ENCODE measurements at places on chromosomes 6 and 20. TPM values are rescaled to one million over a fixed set of nuclear protein-coding genes. Genes with fewer than 3 reads are reported as not detected.

DNA sequence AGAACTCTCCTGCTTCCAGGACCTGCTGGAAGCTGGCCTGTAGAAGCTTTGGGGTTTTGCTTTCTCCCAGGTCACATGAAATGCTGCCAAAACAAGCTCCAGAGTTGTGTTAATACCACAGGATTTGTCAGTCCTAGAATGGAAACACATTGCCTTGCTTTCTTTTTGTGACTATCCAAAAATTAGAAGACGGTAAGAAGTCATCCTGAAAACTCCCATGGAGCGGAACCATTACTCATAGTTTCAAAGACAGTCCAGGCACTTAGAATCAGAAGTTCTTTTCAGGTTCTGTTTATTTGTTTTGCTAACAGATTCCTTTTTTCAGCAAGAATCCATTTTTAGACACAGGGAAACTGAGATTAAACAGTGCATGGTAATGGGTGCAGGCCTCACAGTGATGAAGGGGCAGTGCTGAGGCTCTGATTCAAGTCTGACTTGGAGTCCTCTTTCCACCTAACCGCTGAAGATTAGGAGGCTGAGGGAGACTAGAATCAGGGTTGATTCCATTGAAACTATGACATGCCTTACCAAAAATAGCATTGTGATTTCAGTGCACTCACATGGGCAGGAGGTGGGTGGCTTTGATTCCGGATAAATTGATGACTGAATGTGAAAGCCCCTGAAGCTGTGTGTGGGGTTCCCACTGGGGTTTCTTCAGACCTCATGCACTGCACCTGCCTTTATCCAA lies 72.2 kb upstream of the NAA20 start:
- no peak for DNase-seq

GRCh38 chr6:18501663-18502013 lies 114.5 kb downstream of the RNF144B start:
- DNase-seq = no peak

SLC26A8 gene
- not detected for total RNA-seq

ARMC2 gene
- 3.9 TPM for total RNA-seq

DNA sequence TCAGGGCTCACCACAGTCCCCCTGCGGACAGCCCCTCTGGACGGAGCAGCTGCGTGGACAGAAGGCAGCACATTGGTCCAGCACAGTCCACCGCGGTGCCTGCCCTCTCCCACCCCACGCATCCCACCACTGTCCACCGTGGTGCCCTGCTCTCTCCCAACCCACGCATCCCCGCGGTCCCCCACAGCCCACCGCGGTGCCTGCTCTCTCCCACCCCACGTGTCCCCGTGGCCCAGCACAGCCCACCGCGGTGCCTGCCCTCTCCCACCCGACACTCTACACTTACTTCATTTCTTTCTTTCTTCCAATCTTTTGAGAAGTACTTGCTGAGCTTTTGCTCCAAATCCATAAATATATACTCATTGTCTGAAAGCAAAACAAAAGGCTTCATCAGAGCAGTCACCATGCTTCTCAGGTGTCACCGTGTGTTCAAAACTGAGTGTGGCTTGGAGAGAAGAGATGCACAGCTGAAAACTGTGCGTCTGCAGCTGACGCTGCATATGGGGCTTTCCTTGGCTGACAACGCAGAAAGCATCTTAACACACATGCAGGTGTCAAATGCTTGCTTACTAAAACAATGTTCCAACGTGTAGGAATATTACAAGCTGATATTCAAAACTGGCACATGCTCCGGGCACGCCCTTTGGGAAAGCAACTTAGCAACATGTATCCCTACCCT lies 11.8 kb downstream of the FRMD1 start:
- no peak for DNase-seq

ZSCAN23 gene
- total RNA-seq = 1.1 TPM

APCDD1L gene
- not detected for total RNA-seq

DNA sequence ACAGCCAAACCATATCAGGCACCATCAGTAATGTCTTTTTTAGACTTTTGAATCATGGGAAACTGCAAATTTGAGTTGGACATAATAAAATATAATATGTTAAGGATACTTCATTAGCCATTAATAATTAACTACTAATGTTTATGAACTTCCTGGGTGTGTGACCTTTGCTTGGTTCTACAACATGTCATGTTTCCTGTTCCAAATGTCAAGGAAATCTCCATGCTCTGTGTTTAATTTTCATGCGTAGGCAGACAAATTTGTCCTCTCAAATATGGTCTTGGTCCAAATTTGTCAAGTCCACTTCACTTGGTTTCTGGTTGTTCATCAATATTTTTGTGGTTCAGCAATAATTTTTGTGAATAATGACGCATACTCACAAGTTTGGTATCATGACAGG lies 410.5 kb downstream of the BMP2 start:
- no peak for DNase-seq

DNA sequence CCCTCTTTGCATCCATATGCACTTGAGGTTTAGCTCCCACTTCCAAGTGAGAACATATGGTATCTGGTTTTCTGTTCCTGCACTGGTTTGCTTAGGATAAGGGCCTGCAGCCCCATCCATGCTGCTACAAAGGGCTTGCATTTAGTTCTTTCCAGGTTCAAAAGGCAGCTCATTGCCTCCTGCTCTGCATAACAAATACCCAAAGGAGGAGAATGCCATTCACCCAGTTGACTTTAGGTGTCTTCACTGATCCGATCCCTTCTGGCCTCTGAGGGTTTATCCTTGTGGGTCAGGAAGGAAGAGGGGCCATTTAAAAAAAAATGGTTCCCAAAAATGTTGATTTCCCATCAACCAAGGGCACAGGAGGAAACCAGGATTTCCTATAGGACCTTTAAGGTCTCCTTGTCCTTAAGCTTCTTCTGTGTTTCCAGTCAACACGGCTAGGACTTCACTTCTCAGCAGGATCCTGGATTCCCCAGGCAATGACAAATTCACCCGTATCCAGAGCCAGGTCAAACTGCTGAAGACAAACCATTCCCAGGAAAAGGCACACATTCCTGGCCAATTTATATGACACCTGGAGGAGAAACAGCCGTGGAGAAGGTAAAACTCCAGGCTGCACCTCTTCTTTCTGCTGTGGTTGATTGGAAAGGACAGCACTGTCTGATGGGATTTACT lies 447.7 kb upstream of the CDH4 start:
- no peak for DNase-seq

GRCh38 chr20:60358101-60358500 lies 399.9 kb downstream of the CDH26 start:
- no peak for DNase-seq

BFSP1 gene
- total RNA-seq = 0.76 TPM

KCNK5 gene
- total RNA-seq = 36.7 TPM

DNA sequence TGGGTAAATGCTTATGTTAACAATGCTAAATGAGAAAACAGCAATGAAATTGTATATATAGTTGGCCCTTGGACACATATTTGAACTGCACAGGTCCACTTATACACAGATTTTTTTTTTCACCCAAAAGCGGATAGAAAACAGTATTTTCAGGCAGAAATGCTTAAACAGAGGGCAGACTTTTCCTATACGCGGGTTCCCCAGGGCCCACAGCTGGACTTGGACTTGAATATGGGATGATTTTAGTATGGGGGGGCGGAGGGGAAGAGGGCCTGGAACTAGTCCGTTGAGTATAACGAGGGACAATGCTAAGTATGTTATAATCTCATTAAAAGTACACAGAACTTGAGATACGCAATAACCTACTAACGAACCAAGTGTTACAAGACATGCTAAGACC lies 1.1 kb upstream of the PRSS35 start:
- no peak for DNase-seq

DNA sequence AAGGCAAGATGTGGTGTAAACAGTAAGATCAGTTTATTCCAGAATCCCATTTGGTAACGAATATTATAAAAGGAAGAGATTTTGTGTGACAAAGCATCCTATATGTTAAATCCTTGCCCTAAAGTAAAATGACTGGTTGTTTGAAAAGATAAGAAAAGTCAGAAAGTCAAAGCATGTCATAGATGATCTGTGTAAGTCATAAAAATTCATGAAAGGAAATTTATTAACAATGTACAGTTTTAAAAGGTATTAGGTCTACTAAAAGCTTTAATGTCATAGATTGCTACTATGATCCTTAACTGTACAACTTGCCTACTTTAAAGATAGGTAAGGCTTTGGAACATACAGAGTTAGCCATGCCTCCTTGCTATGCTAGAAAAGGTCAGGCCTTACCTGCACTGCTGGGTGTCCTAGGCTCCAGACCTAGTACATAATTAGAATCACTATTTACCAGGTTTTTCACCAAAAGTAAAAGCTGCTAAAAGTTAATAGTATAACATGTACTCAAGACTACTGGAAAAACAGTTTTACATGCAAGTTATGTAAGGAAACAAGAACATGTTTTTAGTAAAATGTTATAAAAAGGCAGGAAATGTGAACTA lies 1090.1 kb upstream of the ADGRB3 start:
- no peak for DNase-seq

GRCh38 chr6:34949636-34950035 lies 60.6 kb downstream of the ANKS1A start:
- DNase-seq = no peak

GRCh38 chr6:47323321-47323720 lies 13.6 kb upstream of the TNFRSF21 start:
- DNase-seq = no peak

DNA sequence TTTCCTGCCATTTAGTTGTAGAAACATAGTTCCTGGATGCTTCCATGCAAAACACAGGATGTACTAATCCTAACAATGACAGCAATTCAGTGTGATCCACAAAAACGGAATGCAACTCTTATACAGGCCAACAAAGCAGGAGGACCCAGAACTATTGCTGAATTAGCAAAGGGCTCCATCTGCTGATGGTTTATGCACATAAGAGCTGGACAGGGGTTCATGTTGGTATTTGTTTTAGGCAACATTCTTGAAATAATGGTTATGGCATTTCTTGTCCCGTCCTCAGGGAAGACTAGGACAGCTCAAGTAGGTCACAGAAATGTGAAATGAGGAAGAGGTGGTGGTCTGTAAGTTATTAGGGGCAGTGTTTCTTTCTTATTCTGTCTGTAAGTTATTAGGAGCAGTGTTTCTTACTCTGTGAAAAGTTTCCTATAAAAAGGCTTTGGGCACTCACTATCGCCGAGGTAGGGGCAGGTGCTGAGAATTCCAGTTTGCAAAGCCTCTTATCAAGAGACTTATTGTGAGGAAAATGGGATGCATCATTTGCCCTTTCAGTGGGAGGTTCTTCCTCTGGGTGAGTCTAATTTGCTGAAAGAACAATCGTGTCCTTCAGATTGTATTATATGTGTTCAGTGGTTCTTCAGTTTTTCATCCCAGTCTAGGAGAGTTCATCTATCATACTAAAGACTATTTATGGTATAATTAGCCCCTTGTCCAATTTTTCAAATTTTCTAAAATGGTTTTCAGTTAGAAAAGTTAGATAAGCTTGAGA lies 171.1 kb downstream of the MCHR2 start:
- DNase-seq = no peak

DNA sequence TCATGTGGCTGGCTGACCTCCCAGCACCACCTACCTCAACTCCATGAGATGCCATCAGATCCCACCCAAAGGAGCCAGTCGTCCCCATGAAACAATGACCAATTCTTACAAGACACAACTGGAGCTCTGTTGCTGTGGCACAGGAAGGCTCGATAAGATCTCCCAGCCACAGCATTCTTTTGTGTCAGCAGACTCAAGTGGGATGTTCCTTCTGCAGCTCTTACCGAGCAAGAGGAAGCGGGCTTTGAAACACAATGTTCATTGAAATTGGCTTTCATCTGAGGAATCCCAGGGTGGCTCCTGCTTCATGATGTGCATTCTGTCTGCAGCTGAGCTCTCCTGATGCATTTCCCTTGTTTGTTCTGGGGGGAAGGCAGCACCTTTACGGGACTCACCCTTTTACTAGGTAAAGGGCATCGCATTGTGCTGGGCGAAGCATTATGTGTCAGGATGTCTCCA lies 222.0 kb upstream of the SGK1 start:
- no peak for DNase-seq

GRCh38 chr6:43277643-43278523 lies 20.2 kb upstream of the SLC22A7 start:
- no peak for DNase-seq

PCED1A gene
- total RNA-seq = 24.0 TPM

FAM83C gene
- total RNA-seq = not detected

DNA sequence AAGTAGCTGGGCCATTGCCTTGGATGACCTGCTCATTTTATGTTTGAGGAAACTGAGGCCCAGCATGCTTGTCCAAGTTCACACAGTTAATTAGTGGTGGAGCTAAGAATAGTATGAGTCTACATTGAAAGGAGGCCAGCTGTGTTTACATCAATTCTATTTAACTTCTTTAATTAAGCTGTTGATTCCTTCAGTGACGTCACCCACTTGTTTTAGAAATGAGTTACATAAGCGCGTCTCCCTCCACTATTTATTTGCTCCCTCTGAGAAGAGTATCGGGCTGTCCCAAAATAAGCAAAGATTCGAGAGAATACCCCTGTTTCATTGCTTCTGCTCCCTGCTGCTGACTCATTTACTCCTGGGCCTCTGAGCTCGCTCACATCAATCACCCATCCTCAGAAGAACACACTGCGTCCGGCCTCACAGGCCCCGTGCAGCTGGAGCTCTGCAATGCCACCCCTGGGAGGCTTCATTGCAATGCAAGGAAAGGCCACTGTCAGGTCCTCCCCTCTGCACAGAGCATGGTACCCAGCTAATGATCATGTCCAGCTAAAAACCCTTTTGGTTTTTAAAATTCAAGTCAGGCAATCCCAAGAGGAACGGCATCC lies 74.8 kb upstream of the BMP2 start:
- DNase-seq = no peak

GRCh38 chr6:157157258-157157657 lies 166.1 kb downstream of the TMEM242 start:
- no peak for DNase-seq

DNA sequence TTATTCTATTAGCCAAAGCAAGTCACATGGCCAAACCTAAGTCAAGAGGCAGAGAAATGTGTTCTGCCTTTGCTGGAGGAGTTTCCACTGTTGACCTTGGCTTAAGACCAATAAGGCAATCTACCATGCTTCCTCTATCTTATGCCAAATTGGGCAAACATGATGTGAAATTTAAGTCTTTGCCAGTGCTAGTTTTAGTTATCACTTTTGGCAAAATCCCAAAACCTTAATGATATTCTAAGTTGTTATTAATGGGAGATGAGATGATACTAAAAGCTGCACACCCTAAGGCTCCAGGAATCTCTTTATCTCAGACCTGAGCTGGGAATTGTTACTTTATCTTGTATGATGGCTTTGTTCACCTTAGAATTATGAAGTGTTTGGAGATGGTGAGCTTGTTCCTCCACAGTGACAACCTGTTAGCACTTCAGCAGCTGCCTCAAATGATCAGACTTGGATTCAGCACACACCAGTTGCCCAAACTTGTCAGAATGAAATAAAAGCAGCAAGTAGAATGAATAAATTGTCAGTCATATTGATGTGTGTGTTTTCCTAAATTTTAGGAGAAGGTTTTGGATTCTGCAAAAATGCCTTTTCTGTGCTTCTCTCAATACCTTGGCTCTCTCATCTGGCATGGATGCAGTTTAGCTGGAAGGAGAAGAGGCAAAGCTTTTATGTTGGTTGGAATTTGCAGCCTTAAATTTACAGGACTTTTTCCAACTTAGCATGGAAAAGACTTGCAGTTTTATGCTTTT lies 49.3 kb downstream of the RIN2 start:
- no peak for DNase-seq

All from activated T-helper 1 cell treated with anti-CD3 and anti-CD28 coated beads, Interleukin-12 subunit alpha, Interleukin-12 subunit beta, Interleukin-2, Interleukin-4 antibody, amounts not matched to agents 30 ng/mL and 10 ng/mL and 1 ng/mL, durations not matched to agents 14 hours and 24 hours and 36 hours (primary cell).